ENCODE measurements at places on chromosomes 4 and X.

GRCh38 chrX:44842550-44843317 lies 1.1 kb upstream of the DUSP21 start:
- DNase-seq, result no peak

DNA sequence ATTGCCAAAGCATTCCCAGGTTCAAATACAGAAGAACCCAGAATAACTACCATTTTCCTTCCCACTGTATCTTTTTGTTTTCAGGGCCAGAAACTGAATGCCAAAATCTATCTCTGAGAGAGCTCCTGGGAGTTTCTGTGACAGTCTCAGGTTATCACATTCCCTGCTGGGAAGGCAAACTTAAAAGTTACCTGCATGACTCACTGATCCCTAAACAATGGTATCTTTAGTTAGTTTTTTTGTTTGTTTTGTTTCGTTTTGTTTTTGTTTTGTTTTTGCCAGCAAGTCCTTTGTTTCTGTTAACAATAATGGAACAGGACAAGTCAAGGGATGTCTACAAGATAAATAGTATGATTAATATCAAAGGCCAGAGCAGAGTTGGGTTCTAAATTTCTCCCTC lies 34.3 kb downstream of the PAPSS1 start:
- no peak for DNase-seq

DNA sequence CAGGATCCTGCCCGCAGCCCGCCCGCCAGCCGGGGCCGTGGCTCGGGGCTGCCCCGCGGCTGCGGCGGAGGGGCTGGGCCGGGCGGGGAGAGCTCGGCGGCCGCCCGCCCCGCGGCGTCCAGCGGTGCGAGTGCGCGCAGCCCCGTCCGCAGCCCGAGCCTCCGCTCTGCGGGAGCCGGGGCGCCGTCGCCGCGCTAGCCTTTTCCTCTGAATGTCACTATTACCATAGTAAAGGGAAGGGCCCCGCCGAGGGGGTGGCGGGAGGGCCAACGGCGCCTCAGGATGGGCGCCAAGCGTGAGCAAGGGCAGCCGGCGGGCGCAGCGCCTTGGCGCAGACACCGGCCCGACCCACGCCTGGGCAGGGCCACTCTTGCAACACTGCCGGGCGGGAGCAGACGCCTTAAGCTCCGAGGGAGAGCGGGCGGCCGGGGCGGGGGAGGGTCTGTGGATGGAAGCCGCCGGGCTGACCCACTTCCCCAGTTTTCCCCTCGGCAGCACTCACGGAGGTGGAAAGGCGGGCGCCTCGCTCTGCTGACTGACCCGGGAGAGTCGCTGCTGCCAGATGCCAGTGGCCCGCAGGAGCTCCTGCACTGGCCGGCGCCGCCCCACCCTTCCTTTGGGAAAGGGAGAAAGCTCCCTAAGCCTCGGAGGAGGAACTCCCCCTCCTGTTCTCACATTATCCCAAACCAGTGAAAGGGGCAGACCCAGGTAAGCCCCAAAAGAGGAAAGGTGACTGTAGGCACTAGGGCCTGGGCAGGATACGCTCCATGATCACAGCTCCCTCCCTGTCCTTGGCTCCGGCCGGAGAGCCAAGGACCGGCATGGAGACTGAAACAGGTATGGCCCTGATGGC lies 329.4 kb downstream of the HNRNPD start:
- peak; percentile 81 for DNase-seq

- DNase-seq, result no peak
Measured at GRCh38 chr4:157405070-157405469, 184.5 kb downstream of the GRIA2 start.

- no peak for DNase-seq
Measured at GRCh38 chr4:68724922-68725321, 54.5 kb upstream of the UGT2B15 start.

DNA sequence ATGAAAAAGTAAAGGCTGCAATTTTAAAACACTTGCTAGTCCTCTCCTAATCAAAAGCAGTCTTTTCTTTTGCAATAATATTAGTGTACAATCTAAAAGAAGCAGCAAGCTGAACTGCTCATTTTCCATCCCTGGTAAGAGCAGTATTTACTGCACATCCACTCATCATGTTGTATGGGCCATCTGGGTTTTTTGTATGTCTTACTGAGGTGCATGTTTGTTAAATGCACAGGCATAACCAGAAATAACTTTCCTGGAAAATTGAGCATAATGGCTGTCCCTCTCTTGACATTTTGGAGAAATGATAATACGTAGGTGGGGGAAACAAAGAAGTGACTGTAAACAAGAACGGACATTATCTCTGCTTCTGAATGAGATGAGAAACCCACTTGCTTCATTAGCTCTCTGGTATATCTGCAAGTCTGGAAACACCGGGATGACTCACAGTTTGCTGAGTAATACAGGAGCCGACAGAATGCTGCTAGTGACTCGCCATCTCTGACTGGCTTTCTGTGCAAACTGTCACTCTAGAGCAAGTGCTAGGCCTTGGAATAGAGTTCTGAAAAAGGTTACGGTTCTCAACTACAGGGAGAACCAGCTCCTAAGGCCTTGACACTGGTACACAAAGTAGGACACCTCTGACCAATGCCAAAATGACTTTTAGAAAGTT lies 85.7 kb upstream of the MTM1 start:
- no peak for DNase-seq

- DNase-seq, result no peak
Measured at GRCh38 chr4:151099976-151100417, 569 bp downstream of the RPS3A start.

GRCh38 chr4:5824227-5824626 lies 68.7 kb downstream of the CRMP1 start:
- DNase-seq, result no peak

DNA sequence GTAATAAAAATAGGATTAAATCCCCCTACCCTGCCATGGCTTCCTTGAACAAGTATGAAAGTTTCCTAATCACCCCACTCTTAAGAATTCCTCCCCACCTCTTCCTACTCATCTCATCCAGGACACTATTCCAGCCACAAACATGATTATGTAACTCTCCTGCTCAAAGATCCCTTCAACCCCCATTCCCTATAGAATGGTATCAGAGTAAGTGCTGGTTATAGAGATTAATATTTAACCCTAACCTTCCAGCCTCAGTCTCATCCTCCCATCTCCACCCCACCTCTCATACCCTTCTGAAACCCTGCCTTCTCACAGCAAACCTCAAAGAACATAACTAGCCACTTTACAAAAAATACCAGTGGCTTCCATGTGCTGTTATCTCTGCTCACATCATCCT lies 155.1 kb downstream of the PPP3CA start:
- no peak for DNase-seq

GRCh38 chr4:80228460-80228859 lies 31.2 kb downstream of the PRDM8 start:
- DNase-seq, result no peak

GRCh38 chrX:94361241-94361640 lies 687.2 kb downstream of the FAM133A start:
- DNase-seq, result no peak

DNA sequence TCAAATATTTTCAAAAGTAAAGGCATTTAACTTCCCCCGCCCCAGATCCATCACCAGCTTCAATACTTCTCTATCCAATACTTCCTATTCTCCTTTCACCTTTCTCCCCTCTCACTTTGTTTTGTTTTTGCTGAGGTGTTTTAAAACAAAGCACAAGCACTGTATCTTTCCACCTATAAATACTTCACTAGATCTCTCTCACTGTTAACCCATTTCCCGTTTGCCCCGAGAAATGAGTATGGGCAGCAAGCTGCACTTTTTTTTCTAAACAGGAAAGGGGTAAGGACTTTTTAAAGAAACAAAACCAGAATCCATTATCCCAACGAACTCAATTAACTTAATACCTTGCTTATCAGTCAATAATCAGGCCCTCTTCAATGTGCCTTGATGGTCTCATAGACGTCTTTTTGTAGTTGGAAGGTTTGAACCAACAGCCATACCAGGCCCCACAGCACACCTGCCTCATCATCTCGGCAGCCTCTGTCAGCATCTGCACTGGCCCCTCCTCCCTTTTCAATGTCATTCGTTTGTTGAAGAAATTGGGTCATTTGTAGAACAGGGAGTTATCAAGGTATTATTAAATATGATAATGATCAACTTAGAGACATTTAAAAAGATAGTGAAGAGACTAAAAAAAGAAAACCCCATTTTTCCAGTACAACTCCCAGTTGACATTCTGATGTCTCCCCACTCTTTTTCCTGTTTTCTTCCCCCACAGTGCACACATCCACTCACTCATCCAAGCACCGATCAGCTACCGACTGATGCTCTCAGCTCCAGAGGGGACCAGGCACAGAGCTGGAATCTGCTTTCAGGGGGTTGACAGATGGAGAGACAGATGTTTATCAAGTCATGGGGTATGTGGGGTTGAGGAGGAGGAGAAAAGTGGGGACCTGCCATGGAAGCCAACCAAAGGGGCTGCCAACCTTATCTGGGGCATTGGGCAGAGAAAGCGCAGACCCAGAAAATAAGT lies 25.8 kb downstream of the CRMP1 start:
- no peak for DNase-seq

DNA sequence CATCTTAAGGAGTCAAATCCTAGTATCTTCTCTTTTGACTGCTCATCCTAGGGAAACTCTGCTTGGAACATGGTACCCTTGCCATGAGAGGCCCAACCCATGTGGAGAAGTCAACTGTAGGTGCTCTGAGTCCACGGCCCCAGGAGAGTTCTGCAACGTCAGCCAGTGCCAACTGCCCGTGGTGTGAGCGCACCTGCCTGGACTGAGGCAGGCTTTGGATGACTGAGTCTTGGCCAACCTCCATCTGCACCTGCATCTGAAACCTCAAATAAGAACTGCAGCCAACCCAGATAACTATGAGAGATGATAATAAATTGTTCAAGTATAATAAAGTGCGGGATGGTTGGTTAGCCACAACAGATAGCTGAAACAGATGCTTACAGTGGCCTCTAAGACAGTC lies 772.0 kb downstream of the TRIML1 start:
- no peak for DNase-seq

Measured in lower lobe of right lung (tissue), 2 donors.